ENCODE measurements at places on chromosomes 2 and 18. TPM values are rescaled to one million over a fixed set of nuclear protein-coding genes. Genes with fewer than 3 reads are reported as not detected.

GRCh38 chr2:37623971-37624900 is 47.2 kb downstream of the CDC42EP3 start:
- DNase-seq = peak; percentile 48

CNGA3 gene
- not detected for polyA plus RNA-seq

- no peak for DNase-seq
These were observed 213.4 kb downstream of the CDCA7 start for GRCh38 chr2:173568054-173568453.

UGP2 gene
- 132 TPM for polyA plus RNA-seq

DNA sequence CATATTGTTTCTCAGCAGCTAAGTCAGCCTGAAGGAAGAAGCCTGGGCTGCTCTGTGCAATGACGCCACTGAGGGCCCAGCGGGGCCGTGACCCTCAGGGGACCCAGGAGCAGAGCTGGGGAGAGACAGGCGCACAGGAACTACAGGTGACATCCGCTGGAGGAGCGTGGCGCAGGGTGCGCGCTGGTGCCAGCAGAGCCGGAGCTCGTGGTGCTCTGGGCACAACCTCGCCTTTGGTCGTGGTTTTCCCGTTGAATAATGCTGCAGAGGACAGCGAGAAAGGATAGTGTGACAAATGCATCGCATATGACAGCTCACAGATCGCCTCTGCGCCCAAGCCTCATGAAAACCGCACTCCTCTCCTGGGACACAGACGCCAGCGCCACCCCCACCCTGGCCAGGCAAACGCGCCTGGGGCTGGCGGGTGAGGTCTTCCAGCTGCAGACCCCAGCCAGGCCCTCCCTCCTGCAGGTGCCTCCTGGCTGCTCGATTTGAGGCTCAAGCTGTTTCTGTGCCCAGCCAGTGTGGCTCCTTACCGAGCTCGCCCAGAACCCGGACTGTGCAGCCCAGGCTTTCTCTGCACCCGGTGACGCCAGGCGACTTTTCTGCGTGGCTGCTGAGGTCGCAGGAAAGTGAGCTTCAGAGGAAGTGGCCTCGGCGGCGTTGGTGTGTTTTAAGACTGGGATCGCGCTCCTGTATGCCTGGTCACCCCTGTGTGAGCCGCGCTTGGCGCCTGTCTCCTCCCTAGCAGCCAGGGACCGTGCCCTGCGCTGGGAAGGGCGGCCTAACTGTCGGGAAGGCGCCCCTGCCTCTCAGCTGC is 583.1 kb upstream of the HS6ST1 start:
- DNase-seq = no peak

TCF7L1 gene
- not detected for polyA plus RNA-seq

MROH2A gene
- polyA plus RNA-seq = not detected

TXNDC9 gene
- 61.4 TPM for polyA plus RNA-seq

DNA sequence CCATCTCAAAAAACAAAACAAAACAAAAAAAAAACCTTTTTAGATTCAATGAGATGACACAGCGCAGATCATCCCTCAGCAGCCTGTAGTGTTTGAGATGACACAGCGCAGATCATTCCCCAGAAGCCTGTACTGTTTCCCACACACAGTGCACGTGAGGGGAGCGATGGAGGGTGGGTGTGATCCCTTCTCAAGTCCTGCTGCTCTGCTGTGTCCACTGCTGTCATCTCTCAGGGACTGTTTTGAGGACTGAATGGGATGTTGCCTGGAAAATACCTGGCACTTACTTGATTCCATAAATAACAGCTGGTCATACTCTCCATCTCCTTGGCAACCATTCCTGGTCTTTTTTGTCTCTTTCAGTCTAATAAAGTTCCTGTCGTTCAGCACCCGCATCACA is 25.7 kb downstream of the TGOLN2 start:
- DNase-seq = no peak

GRCh38 chr18:8720141-8720540 is 14.8 kb downstream of the MTCL1 start:
- no peak for DNase-seq

KHK gene
- 7.0 TPM for polyA plus RNA-seq

DNA sequence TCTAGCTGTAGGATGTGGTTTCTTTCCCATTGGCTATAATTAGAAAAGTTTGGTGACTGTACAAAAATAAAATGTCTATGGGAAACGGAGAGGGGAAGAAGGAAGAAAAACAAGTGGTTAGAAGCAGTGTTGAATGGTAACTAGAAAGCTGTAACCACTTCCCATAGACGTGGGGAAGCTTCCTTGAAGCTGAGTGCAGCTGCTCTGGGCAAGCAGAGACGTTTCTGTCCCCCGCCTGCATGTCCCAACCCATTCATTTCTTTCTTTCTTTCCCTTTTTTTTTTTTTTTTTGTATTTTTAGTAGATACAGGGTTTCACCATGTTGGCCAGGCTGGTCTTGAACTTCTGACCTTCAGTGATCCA is 367.8 kb upstream of the HS6ST1 start:
- no peak for DNase-seq

ATP8B1 gene
- polyA plus RNA-seq = not detected

SKA1 gene
- polyA plus RNA-seq = 1.2 TPM

DNA sequence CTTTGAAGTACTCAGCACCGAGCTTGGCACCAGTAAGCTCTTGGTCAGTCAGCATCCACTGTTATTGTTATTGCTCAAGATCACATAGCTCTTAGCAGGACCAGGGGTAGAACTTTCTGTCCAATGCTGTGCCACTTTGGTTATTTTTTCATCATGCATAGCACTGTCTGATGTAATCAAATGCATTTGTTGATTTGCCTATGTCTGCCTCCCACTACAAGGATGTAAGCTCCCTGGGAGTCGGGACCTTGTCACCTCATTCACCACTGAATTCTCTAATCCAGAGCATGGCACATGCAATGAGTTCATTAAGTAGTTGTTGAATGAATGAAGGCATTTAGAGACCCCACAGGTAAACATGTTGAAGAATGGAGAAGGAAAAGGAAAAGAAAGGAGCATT is 29.0 kb upstream of the DLX1 start:
- DNase-seq = no peak

TMEM37 gene
- polyA plus RNA-seq = not detected

DES gene
- polyA plus RNA-seq = not detected
